GM12891 (cell line): ENCODE measurements at places on chromosomes 6 and 20.

DNA sequence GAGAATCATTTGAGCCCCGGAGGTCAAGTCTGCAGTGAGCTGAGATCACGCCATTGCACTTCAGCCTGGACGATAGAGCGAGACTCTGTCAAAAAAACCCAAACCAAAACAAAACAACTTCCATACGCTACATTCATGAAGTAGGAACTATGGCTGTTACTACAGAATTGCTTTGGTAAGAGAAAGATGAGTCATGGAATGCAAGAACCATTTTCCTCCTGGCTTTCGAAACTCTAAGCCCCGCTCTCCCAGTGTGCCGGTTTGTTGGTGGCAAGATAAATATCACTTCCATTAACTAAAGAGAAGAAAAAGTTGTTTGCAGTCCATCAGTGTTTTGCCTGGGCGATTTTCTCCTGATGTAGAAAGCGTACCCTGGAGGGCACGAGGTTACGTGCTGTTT is 61.3 kb downstream of the ZDHHC14 start:
- no peak for DNase-seq

DNA sequence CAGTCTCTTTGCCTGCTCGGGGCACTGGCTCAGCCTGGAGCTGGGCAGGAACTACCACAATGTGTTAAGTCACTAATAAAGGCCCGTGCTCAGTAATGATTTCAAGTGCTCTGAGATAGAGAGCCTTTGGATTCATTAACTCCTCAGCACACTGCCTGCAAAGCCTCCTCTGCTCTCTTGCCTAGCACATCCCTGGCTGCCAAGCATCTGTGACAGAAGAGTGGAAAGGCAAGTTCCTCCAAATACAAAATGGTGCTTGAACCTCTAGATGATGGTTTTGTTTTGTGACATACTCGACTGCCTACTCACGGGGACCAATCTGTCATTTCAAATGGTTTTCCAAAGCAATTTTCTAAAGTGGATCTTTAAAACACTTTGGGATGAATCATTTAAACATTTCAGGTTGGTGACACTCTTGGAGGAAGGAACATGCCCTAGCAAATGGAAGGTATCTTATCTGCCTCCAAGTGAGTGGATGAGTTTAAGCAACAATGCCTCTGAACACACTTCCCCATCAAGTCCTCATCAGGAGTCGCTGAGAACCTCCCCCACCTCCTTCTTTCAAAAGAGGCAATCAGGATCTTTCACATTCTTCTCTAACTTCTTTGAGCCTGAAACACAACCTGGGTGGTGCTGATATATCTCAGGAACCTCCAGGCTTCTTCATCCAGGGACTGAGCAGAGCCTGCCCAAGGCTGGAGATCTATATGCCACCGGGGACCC is 35.8 kb downstream of the METTL24 start:
- DNase-seq: no peak

- DNase-seq: no peak
These were observed 366.5 kb upstream of the ARID1B start for GRCh38 chr6:156410649-156411048.

DNA sequence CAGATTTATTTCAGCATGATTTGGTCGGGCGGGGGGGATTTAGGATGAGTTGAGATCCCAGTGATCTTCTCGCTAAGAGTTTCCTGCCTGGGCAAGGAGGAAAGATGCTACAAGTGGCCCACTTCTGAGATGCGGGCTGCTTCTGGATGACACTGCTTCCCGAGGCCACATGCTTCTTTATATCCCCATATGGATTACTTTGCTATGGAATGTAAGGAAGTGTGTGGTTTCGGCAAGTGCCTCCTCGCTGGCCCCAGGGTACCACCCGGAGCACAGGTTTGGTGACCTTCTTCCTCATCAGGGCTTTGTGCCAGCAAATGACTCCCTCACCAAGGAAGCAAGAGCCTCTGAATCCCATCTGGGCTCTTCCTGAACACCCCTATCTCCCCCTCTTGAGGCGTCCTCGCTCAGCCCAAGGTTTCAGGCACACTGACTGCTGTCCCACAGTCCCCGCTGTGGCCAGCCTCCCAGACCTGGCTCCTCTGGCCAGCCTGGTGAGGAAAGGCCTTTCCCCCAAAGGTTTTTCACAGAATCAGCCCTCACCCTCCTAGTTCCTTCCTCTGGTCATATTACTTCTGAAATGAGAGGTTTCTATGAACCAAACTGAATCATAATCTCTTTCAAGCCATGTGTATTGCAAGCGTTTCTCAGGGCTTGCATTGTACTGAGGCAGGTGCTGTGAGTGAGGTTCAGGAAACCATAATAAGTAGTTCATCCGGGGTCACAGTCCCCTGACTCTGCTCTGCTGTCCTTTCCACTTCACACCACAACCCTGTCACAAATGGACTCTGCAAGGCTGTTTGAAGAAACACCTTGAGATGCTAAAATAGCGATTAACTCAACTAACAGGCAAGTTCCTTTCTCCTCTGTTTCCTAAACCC is 41.7 kb upstream of the IL17A start:
- DNase-seq: no peak

DNA sequence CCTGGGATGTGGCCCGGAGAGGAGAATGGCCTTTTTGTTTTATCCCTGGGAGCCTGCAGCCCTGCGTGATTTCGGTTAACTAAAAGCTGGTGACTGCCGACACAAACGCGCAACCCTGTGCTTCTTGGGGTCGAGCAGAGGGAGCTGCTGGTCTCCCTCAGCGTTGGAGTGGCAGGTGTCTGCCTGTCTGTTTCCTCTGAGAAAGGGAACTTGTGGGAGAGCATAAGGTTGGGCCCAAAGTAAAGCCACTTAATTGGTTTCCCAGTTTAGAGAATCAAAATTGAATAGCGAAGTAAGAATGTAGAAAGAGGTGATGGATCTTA is 500 bp downstream of the LTV1 start:
- no peak for DNase-seq

GRCh38 chr6:106014955-106015354 is 71.2 kb upstream of the PRDM1 start:
- DNase-seq: no peak

GRCh38 chr6:37845026-37845911 is 25.7 kb downstream of the ZFAND3 start:
- no peak for DNase-seq

GRCh38 chr20:51312480-51312783 is 230.1 kb downstream of the NFATC2 start:
- DNase-seq: no peak

GRCh38 chr6:81120280-81120679 is 632.2 kb downstream of the TENT5A start:
- DNase-seq: no peak

GRCh38 chr6:118401325-118401975 is 146.6 kb upstream of the PLN start:
- no peak for DNase-seq

DNA sequence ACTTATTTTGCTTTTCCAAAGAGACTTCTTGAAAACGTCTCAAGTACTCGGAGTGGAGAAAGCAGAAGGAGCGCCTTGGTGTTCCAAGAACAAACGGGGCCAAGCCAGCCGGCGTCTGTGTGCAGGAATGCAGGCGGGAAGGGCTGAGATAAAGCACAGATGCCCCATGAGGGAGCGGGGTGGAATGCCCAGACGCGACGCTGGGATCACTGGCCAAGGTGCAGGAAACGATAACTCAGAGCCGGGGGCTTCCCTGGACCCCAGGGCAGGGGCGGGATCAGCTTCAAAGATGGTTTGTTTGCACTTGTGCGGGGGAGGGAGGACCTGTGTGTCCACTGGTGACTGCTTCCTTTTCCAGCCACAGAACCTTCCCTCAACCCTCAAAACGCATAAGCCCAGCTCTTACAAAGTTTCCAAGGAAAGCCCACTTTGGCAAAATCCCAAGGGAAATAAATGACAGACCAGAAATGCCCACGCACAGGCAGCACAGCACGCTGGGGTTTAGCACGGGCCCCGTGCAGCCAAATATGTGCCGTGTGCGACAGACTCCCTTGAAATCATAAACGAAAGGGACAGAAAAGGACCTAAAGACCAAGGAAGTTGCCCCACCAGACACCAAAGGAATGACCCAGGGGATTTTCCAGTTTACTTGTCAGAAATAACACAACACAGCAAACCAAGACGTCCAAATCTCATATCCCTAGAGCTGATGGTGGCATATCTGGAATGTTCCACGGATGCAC is 113.9 kb downstream of the NFATC2 start:
- DNase-seq: no peak

DNA sequence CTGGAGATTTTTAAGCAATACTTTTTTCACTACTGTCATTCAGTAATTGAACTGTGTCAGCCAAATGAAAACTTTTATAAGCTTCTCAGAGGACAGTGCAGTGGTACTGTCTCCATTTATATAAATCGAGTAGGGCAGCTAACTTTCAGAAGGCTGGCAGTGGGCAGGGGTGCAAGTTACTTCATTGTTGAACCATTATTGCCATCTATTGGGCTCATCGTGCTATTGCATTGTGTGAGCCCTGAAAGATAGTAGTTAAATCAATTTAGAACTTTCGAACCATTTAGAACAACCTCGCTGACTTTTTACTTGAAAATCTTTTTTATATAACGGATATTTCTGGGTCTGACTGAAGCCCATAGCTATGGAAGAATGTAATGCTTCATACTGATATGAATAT is 347.8 kb upstream of the PLCB4 start:
- DNase-seq: no peak

- DNase-seq: no peak
These were observed 5.2 kb downstream of the HAO1 start for GRCh38 chr20:7935027-7935551.

DNA sequence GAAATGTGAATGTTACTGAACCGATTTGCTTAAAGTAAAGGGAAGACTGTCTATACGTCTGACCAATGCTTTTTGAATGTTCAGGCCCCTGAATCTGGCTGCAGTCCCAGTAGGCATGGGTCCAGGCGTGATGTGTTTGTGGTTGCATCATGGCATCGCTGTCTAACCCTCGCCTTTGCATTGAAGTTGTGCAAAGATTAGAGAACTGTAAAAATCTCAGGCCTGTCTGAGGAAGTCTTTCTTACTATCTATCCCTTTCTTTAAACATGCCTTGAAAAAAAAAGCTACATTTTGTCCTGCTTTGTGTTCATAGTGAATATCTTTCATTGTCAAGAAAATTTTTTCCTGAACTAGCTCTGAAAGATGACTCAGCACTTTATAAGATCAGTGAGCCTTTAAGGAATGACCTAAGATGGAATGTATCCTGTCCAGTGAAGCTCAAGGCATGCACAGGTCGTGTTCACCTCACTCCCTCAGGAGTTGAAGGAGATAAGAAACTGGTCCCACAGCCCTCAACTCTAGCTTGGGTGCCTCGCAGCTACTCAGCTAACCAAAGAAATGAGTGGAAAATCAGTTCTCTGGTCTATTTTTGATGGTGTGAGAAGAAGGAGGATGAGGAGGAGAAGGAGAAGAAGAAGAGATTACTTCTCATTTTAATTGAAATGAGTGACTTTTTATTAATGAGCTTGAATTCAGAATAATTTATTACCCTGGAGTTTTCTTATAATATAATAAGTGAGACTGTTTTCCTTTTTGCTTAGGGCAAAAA is 48.6 kb downstream of the TPD52L1 start:
- DNase-seq: no peak

GRCh38 chr20:60955706-60956105 is 296.4 kb upstream of the CDH4 start:
- no peak for DNase-seq

GRCh38 chr6:34301408-34301807 is 52.6 kb upstream of the SMIM29 start:
- DNase-seq: no peak

- no peak for DNase-seq
These were observed 53.9 kb upstream of the LAMP5 start for GRCh38 chr20:9460518-9460917.
